ENCODE measurements at places on chromosomes 4 and X. TPM values are rescaled to one million over a fixed set of nuclear protein-coding genes. Genes with fewer than 3 reads are reported as not detected.

TRPC3 gene
- total RNA-seq: 0.18 TPM

CCNB3 gene
- total RNA-seq: 0.89 TPM

TMEM154 gene
- 81.9 TPM for total RNA-seq

ADH1C gene
- not detected for total RNA-seq

GPRASP1 gene
- total RNA-seq: 1.1 TPM

TRAPPC11 gene
- 74.2 TPM for total RNA-seq

All from suprapubic skin (tissue), 4 donors.